SK-N-SH treated with all-trans-retinoic acid at 6 μM for 48 hours (cell line): ENCODE measurements at places on chromosomes 2 and 18.

DNA sequence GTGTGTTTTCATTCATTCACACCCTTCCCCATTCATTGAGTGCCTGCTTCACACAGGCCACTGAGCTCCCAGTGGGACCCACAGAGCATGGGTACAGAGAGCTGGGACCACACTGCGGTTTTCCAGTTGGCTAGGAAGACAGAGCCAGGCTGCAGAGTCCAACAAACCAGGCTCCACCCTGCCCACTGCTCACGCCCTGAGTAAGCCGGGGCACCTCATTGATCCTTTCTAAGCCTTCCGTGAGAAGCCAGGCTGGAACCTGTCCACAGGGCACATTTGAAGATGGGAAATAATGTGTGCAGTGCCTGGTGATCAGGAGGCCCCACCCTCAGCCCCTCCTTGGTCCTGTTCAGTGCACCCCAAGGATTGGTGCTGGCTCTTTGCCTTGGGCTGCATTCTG, 13.5 kb downstream of the KCNIP3 start:
- ATAC-seq = no peak

- no peak for ATAC-seq
Observed at GRCh38 chr2:21939967-21940366, 816.2 kb downstream of the TDRD15 start.

DNA sequence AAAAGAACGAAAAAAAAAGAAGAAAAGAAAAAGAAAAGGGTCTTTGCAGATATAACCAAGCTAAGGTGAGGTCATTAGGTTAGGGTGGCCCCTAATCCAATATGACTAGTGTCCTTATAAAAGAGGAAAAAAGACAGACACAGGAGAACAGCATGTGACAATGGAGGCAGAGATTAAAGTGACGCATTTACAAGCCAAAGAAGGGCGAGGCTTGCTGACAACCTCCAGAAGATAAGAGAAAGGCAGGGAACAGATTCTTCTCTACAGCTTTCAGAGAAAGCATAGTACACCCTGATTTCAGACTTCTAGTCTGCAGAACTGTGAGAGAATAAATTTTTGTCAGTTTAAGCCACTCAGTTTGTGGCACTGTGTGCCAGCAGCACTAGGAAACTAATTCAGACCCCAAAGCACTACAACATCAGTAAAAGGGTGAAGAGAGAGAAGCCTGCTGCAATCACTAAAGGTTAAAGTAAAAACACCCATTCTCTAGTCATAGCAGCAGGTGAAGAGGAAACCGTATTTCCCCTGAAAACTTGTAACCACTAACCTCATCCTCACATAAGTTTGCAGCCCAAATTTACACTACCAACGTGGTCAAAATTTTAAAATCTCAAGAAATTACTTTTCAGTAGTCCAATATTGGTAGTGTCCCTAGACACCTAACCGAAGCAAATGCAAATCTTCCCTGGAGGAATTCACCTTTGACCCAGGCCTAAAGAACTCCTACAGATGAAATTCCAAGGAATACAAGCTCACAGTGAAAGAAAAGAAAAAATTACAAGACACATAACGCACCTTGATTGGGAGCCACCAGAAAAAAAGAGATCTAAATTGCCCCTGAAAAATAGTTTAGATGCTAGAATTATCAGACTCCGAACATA, 17.5 kb downstream of the REEP1 start:
- no peak for ATAC-seq

DNA sequence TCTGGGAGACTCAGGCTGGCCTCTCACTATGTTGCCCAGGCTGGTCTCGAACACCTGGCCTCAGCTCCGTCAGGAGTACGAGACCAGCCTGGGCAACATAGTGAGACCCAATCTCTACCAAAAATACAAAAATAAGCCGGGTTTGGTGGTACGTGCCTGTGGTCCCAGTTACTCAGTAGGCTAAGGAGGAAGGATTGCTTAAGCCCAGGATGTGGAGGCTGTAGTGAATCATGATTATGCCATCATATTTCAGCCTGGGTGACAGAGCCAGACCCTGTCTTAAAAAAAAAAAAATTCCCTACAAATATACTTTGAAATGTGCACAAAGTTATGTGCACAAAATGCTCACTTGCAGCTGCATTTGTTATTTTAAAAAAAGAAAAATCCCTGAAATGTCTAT, 26.3 kb upstream of the AGAP1 start:
- no peak for ATAC-seq

- ATAC-seq = no peak
Observed at GRCh38 chr18:35491700-35492077, 6.1 kb downstream of the INO80C start.

- 0 out of 3 replicates have a peak, but pooled peaks have one; percentile 33 for ATAC-seq
Observed at GRCh38 chr18:9627642-9628041, 13.3 kb upstream of the PPP4R1 start.

- ATAC-seq = no peak
Observed at GRCh38 chr2:109422071-109422757, 191.6 kb downstream of the SEPTIN10 start.

- peak; percentile 52 for ATAC-seq
Observed at GRCh38 chr2:239275847-239276831, 124.7 kb downstream of the HDAC4 start.

DNA sequence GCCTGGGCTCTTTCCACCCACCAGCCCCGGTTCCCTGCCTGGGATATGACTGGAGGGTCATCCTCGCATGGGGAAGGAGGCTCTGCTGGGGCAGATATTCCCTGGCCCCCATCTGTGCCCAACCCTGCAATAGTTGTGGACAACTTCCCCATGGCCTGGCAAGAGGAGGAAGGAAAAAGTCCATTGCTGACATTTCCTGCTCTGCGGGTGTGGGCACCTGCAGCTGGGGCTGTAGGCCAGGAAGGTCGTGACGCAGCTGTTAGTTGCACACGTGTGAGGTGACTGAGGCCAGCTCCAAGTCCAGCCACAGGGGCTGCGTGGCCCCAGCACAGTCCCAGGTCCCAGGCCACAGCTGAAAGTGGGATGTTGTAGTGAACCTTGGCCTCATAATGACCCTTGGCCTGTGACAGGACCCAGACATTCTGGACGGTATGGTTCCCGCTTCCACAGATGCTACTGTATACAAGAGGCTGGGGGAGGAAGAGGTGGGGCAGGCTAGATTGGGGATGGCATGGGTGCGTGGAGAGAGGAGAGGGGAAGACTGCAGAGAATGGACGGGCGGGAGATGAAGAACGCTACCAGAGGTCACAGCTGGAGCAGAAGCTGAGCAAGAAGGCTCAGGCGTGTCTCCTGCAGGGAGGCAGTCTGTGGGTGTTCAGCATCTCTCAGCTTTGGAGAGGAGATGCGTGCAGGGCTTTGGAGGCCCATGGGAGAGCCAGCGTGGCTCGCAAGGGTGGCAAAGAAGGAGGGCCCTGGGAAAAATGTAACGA, 22.1 kb downstream of the OTOF start:
- no peak for ATAC-seq

DNA sequence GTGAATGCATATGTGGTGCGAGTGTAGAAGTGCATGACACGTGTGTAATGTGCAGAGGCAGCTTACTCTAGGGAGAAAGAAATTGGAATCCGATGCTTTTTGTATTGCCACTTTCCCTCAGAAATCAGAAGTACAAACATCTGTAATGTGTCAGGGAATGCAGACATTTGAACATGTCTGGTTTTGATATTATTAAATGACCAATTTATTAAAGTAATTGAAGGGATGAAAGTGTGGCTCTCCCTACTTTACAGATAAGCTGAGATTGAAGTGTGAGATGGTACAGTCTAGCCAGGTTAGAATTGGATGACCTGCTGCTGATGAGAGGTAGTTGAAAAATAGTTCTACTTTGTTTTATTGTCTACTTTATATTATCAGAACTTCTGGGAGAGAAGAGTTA, 74.5 kb upstream of the NT5C1B start:
- peak; percentile 48 for ATAC-seq

DNA sequence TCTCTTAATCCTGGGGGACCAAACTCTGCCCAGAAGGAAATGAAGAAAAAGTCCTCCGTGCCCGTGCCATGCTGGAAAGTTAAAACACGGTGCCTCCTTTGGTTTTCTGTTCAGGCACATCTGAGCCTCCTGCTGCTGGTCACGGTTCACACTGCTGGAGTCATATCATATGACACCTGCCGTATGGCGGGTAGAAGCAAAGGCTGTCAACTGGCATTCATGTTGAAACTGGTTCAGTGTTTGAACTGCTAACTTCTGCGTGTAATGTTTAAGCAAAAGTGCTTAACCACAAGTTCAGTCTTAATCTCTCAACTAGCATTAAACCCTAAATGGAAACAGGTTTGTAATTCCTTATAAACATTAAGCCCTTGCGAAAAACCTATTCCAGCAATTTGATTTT, 3.1 kb downstream of the STK39 start:
- no peak for ATAC-seq

GRCh38 chr2:75716406-75716805, 5.7 kb upstream of the GCFC2 start:
- ATAC-seq = no peak

DNA sequence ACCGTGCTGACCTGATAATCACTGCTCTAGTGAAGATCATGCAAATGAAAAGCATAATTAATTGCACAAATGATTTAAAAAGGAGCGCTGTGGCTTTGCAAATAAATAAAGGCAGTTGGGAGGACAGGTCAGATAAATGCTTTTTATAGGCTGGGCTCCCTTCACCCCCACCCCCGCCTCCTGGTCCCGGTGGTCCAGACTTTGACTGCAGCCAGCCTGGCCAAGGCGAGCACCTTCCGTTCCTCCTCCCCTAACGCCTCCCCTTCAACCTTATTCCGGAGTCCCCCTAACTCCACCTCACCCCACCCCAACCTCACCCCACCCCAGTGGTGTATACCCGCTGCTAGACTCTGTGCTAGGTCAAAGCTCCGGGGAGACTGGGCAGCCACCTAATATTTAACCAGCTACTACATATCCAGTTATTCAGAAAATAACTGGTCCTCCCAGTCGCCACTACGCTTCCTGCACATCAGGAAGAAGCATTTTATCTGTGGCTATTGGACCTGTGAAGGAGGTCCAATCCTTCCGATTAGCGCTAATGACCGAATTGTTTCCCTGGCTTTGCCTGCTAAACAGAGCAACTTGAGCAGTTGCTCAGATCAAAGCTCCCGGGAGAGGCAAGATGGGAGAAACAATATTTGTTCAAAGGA, 3.7 kb upstream of the SP9 start:
- no peak for ATAC-seq

GRCh38 chr2:156800781-156801361, 364.7 kb downstream of the GPD2 start:
- ATAC-seq = no peak

- ATAC-seq = no peak
Observed at GRCh38 chr2:138469411-138469810, 32.2 kb upstream of the SPOPL start.

GRCh38 chr2:13121096-13121495, 404.4 kb downstream of the TRIB2 start:
- no peak for ATAC-seq

DNA sequence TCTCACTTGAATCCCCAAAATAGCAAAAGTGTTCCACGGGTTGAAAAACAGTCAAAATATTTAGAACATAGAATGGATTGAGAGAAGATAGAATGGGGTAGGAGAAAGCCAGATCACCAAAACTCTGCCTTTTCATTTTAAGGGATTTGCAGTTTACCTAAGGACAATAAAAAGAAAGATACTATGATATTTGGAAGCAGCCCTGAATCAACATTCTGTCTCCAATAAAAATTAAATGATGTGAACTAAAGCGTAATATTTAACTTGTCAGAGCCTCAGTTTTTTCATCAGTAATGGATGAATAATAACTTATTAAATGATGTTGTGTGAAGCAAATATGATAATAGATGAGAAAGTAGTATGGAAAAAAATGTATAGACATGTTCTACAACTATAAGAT, 100.2 kb upstream of the REG3G start:
- no peak for ATAC-seq

DNA sequence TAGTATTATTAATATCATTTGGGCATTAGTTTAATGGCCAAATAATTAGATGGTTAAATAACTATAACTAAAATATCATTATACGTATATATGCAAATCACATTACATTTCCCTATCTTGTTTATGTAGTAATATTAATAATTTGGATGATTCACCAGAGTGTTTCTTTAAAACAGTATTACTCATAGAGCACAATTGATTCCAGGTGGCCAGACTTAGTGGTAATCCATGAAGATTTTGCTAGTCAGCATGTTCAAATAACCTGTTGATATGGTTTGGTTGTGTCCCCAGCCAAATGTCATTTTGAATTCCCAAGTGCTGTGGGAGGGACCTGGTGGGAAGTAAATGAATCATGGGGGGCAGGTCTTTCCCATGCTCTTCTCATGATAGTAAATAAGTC, 782.3 kb downstream of the LRP1B start:
- ATAC-seq = peak; percentile 70; the same call in 2 of the 3 replicates

DNA sequence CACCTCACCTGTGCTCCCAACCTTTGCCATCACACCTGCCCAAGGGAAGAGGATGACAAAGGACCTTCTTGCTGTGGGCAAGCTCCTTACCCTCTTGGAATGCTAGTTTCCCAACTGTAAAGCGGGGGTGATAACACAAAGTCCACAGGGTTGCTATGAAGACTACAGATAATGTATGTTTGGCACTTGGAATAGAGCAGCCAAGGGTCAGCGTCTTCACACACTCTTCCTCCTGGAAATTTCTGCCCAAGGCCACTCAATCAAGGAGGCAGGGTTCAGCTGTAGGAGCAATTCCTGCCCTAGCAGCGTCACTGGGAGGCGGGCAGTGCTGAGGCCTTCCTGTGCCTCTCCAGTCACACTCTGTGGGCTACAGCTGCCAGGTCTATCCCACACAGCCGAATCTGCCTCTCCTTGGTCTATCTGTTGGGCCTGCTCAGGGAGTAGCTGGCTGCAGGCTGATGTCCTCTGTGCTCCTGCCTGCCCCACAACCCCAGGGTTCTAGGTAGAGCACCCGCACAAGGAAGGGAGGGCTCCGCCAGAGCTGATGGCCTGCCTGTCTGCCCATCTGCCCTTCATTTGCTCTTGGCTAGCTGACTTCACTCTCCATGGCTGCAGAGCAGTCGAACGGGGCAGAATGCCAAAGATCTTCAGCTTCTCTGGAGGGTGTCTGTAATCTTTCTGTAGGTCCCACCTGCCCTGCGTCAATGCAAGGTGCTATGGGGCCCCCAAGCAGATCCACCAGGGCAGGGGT, 91.9 kb downstream of the MRO start:
- no peak for ATAC-seq

DNA sequence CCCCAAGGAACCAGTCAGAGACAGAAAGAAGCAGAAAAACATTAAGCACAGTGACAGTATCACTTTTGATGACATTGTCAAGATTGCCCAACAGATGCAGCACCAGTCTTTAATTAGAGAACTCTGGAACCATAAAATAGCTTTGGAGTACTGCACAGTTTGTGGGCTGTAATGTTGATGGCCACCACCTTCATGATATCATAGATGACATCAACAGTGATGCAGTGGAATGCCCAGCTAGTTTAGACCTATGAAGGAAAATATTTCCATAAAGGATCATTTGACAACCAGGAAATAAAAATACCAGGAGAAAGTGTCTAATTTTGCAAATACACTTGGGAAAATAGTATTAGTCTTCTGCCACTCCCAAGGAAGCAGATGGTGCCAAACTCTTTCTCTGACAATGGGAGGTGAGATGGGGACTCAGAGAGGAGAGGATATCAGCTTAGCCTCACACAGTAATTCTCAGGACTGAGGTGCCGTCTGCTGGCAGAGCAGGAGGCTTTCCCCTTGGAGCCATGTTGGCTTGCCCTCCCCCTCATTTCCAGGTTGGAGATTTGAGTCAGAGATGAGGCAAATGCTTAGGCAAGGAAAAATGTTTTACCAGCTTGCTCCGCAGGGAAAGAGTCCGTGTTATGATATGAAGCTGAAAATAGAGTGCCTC, 107.5 kb upstream of the CELF4 start:
- ATAC-seq = no peak
